Activated CD4-positive, alpha-beta T cell treated with anti-CD3 and anti-CD28 coated beads for 36 hours (primary cell): ENCODE measurements at places on chromosomes 1 and 21. TPM values are rescaled to one million over a fixed set of nuclear protein-coding genes. Genes with fewer than 3 reads are reported as not detected.
A peak's percentile ranks its signal among the peaks of the same experiment; 100 is the strongest.

The SAMD13 gene
- 1.0 TPM for total RNA-seq

The SETD4 gene
- total RNA-seq: 17.6 TPM

The ZNF683 gene
- not detected for total RNA-seq

DNA sequence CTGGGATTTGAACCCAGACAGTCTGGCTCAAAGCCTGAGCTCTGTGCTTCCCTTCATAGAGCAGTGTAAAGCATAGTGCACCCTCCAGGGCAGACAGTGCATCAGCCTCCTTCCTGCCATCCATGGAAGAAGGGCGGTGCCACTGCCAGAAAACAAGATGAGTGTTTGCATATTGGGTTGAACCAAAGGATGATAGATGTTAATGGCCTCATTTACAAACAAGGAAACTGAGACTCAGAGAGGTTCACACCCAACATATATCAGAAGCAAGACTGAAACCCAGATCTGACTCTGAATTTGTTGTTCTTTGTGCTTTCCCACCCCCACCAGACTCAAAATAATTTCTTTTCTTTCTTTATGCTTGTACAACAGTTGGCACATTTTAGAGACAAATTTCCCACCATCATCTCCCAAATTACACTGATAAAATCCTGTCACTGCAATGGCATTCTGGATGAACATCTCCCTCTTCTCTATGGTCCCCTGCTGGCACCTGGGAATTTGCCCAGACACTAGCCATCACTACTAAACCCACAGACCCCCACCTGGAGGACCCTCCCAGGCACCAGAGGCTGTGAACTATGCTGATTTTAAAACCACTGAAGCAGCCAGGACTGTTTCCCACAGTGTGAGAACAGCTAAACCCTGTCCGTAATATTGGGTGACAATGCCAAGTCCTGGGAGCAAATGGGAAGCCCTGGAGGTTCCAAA, 45.4 kb upstream of the MPZL1 start:
- DNase-seq: peak; percentile 42

- no peak for DNase-seq
Observed at GRCh38 chr1:84701376-84701775, 11.1 kb upstream of the SSX2IP start.
